ENCODE measurements at places on chromosomes 3 and 15. TPM values are rescaled to one million over a fixed set of nuclear protein-coding genes. Genes with fewer than 3 reads are reported as not detected.

Gene ZDHHC19
- total RNA-seq, result not detected

Gene GADL1
- total RNA-seq, result not detected

Gene CCDC12
- 65.9 TPM for total RNA-seq

Gene SST
- not detected for total RNA-seq

Gene CPNE9
- not detected for total RNA-seq

Gene AGBL1
- not detected for total RNA-seq

Gene LRRC34
- not detected for total RNA-seq

Gene PRR20G
- 2.4 TPM for total RNA-seq

Gene GNAT1
- 0.48 TPM for total RNA-seq

Gene PLA2G4E
- not detected for total RNA-seq

Gene CYP11A1
- total RNA-seq, result not detected

Gene GPR27
- 2.7 TPM for total RNA-seq

All from A549 treated with dexamethasone at 1 μM for 4 hours (cell line).